ENCODE measurements at places on chromosomes 1 and 21.

- DNase-seq, result no peak
Measured at GRCh38 chr1:195153107-195153506, 1455.1 kb downstream of the KCNT2 start.

DNA sequence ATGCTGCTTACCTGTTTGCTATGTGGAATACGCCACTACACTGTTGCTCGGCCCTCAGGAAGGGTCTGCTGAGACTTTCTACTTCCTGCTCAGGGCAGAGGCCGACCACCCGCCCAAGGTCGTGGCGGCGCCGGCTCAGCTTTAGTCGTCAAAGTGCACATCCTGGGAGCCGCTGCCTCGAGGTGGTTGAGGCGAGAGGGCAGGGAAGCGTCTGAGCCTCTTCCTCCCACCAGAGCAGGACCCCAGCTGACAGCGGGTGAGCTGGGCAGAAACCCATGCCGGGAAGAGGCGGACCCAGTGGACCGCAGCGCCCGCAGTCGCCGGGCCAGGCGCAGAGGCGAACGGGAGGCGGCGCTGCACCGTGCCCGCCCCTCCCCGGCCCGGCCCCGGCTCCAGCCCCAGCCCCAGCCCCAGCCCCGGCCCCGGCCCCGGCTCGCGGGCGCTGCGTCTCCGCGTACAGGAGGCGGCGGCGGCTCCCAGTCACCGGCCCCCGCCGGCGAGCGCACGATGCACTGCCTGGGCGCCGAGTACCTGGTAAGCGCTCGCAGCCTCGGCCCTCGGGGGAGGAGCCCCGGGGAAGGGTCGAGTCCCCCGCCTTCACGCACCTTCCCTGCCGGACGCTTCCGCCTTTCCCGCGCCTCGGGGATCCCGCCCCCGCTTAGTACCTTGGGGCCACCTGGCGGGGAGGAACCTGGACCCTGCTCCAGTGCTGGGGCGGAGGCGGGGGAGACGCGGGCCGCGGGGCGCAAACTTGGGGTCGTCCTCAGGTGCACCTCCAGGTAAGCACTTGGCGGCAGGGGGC, at the start of gene SLC44A3:
Gene SLC44A3, plus strand, starts transcription at position 413 of the 802 bp plus-strand sequence. Its CDS starts 95 bp downstream, at position 508.
- DNase-seq, result peak; percentile 39

GRCh38 chr21:35559829-35560225, 500.5 kb downstream of the SETD4 start:
- DNase-seq, result no peak

DNA sequence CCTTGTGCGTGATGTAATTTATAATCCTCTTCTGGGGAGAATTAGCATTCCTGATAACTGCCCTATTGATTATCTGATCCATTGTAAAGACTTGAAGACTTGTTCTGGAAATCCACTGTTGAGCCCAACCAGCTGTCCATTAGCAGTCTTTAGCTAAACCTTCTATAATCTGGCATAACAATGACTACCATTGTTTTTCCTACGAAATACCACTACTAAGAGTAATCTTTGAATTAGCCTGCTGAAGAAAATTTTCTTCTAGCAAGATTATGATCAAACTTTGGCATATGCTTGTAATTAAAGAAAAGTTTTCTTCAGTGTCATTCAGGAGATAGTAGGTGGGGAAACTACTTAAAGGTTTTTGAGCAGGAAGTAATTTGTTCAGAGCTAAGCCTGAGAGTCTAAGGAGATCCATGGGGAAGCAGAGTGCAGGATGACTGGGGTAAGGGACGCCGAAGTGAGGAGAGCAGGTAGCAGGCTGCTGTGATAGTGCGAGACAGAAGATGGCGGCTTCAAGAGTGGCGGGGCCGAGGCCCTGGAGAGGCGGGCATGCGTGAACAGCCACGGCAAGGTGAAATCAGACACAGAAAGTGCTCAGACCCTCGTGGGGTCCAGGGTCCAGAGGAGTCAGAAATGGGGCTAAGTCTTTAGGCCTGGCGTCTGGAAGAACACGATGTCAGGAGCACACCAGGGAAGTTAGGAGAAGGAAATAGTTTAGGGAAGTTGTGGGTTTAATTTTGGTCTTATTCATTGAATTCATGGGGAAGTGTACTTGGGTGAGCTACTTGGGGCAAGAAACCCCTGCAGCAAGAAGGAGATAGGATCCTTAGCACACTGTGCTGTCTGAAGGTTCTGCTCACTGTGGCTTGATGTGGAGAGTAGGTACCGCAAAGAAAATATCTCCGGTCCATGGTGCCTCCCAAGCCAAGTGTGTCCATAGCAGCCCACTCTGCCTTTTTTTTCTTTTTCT, 112.6 kb upstream of the ADAR start:
- no peak for DNase-seq

DNA sequence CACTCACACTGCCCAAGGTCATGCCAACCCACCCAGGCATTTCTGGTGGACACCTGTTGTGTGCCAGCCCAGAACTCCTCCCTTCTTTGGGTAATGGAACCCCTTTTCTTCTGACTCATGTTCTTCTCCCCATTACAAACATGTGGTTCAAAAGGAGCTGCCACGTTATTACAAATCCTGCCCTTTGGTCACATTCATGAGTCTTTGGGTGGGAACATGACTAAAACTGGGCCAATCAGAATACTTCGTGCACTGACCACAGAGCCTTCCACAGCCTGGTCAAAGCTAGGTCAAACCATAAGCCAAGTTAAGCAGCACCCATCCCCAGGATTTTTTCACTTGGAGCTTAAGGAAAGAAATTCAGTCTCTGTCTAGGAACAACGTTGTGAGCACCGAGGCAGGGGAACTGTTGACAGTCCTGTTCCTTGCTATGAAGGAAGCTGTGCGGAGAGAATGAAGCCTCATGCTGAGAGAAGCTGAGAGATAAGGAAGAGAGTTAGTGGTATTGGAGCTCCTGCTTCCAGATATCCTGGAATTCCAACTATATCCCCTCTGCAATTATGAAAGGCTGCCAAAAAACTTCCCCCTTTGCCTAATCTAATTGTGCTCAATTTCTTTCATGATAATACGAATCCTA, 46.8 kb upstream of the DIPK1A start:
- no peak for DNase-seq

Data from NCI-H187 (cell line).